ENCODE measurements at places on chromosomes 7 and 10.

- DNase-seq = no peak
Observed at GRCh38 chr10:78715435-78715834, 353.3 kb upstream of the ZMIZ1 start.

DNA sequence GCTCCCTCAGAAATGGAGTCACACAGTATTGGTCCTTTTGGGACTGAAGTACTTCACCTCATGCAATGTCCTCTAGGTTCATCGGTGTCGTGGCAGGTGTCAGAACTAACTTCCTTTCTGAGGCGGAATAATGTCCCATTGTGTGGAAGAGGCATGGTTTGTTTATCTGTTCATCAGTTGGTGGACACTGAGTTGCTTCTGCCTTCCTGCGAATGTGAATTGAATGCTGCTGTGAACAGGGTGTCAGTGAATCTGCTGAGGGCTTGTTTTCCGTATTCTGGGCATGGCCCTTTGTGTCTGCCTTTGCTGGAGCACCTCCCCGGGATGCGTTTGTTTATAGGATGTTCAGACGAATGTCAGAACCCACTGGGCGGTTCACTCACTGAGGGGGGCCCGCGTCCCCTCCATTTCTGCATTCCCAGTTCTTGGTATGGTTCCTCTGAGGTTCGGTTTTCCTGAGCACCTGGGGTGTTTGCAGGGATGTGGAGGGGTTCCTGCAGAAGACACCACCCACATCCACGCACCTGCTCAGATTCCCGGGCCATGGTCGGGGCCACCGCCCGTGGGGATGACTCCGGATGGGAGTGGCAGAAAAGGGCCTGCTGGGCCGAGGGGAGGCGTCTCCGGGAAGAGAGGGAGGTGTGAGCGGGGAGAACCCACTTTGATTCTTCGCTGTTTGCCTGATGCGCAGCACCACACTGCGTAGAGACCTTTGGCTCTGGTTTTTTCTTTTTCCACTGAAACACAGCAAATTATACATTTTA, 33.1 kb downstream of the CHST12 start:
- DNase-seq = no peak

- DNase-seq = no peak
Observed at GRCh38 chr7:38122501-38122900, 55.5 kb upstream of the STARD3NL start.

- DNase-seq = no peak
Observed at GRCh38 chr10:92239600-92240288, 51.1 kb downstream of the CPEB3 start.

DNA sequence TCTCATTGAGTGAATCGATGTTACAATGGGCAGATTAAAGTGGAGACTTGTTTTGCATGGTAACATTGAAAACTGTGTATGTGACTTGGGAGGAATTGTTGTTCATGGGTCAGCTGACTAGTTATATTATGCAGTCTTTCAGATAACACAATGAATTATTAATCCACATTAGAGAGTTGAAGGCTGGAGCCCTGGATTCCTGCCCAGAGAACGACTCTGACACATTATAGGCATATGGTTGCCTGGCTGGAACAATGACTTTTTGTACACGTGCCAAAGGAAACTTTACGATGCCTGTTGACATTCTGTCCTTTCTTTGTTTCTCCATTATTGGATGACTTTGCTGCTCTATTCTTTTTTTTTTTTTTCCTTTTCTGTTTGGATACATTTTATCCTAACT, 52.3 kb upstream of the TMEM229A start:
- peak; percentile 93 for DNase-seq

- no peak for DNase-seq
Observed at GRCh38 chr7:48360574-48360973, 189.3 kb downstream of the ABCA13 start.

- DNase-seq = no peak
Observed at GRCh38 chr7:100825215-100825671, 2.1 kb downstream of the EPHB4 start.

DNA sequence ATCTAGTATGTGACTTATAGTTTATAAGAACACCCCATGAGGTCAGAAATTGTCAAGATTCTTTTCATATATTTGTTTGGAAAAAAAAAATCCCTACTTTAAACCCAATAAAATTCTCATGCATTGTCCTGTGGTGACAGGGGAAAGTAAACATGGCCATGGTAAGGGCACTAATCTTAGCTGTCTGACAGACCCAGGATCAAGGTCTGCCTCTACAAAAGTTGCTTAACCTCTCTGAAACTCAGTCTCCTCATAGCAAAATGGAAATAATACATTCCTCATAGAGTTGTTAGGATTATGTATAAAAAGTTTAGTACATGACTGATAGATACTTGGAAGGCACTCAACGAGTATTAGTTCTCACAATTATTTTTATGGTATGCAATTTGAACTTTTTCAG, 22.3 kb upstream of the AKAP9 start:
- no peak for DNase-seq

- no peak for DNase-seq
Observed at GRCh38 chr10:110843031-110843430, 28.7 kb upstream of the PDCD4 start.

- DNase-seq = no peak
Observed at GRCh38 chr7:48366096-48366495, 194.8 kb downstream of the ABCA13 start.

- DNase-seq = no peak
Observed at GRCh38 chr10:68721673-68722335, 765 bp downstream of the CCAR1 start.

GRCh38 chr7:96679886-96680285, 29.8 kb downstream of the SEM1 start:
- no peak for DNase-seq

DNA sequence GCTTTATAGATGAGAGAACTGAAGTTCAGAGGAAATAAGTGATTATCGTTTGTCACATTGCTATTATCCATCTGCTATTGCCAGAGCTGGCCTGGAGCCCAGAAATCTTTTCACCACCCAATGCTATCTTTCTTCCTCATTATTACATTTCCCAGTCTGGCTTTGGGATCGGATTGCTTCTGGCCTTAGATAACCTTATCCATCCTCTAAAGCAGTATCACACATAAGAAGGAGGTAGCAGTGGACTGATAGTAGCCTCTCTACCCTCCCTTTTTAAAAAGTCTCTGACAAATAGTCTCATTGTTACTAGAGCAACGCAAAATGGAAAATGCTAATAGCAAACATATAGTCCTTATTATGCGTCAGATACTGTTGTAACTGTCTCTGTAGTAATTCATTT, 1.3 kb upstream of the CLDN12 start:
- DNase-seq = peak; percentile 94

DNA sequence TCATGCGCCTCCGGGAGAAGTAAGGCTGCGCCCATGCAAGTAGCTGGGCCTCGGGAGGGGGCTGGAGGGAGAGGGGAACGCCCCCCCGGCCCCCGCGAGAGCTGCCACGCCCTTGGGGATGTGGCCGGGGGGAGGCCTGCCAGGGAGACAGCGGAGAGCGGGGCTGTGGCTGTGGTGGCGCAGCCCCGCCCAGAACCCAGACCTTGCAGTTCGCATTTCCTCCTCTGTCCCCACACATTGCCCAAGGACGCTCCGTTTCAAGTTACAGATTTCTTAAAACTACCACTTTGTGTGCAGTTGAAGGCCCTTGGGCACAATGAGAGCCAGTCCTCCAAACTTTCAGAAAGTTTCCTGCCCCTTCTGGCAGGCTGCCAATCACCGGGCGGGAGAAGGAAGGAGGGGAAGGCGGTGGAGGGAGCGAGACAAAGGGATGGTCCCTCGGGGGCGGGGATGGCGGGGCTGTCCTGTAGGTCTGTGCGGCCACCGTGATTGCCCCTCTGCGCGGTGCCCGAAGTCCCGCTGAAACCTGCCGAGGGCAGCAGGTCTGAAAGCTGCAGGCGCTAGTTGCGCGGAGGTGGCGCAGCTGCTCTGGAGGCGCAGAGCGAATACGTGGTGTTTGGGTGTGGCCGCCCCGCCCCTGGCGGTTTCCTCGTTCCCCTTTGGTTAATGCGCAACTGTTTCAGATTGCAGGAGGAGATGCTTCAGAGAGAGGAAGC, 2.1 kb downstream of the VIM start:
- no peak for DNase-seq

DNA sequence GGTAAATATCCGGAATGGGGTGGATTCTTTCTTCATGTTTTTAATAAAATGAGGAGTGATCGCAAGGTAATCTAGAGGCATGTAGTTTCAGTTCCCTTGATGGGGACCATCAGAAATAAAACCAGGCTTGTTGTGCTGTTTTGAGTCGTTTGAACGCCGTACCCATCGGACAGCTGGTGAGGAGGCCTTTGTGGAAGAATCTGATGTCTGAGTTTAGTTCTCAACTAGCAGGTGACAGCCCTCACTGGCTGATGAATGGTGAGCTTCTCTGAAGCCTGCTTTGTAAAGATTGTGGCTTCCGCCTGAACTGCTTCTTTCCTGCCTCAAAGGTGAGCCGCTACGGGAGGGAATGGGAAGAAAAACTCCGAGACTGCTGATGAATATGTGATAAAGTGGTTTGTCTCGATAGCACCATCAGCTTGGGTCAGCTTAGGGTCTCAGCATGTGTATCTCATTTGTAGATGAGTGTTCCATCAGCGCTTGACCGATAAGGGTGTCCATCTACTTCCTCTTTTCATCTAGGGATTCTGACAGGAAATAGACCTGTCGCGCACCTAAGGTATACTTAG, 977 bp downstream of the TMEM248 start:
- DNase-seq = no peak

DNA sequence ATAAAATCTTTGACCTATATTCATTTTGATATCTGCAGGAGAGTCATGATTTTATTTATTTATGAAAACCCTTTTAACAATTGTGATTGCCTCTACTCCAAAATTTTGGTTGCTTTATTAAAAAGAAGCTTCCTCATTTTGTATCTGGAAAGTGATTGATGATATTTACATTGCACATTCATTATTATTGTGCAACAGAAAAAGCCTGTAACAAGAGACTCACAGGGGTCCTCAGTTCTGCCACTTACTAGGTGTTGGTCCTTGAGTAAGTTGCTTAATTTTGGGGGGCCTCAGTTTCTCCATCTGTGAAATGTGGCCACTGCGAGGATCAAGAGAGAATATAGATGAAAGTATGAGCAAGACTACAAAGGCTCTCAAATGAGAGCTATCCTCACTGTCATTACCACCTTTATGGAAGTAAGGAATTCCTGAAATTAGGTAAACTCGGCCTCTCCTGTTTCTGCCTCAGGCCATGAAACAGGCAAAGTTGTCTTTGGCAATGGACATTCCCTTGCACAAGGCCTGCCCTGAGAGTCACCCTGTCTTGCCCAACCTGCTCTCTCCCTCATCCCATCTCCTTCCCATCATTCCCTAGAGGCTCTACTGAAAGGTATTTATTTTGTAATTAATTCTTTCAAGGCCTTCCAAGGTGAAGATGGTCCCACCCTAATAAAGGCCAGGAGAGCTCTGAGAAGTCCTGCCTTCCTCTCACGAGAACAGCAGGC, 66.1 kb upstream of the ABLIM1 start:
- DNase-seq = no peak

- no peak for DNase-seq
Observed at GRCh38 chr10:52801947-52802346, 29.4 kb upstream of the MBL2 start.

DNA sequence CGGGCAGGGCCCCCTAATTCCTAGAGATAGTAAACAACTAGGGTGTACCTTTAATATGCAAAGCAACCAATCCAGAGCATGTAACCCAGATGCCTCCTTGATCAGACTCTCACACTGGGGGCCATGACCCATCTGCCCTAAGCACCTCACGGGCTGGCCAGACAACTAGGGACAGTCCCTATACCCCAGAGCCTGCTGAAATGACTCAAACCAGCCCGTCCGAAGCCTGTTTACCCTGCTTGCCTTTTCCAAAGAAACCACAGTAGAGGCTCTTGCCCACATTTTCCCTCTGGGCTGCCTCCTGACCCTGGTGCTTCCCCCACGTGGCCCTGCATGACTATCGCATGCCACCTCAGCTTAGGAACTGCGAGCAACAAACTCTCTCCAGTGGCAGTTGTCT, 46.2 kb downstream of the RGS10 start:
- no peak for DNase-seq

GRCh38 chr10:80894311-80894791, 356.6 kb downstream of the SH2D4B start:
- DNase-seq = no peak

DNA sequence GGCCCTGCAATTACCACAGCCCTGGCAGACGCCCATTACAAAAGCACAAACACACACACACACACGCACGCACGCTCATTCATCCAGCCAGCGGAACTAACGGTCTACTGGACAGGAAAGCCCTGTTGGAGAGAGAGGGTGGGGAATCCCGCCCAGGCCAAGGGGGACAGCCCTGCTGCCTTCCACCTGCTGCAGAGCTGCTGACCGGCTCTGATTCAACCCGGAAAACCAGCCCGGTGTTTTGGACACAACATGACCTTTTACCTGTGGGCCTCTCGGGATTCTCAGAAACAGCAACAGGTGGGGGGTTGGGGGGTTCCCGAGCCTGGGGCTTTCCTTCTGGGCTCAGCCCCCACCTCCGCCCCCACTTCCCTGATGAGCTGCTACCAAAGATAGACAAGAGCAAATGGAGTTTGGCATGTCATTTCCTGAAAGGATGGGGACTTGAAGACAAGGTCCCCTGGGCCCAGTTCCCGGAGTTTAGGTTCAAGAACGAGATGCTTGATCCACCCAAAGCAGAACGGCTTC, 18.5 kb upstream of the SERPINE1 start:
- no peak for DNase-seq

- no peak for DNase-seq
Observed at GRCh38 chr10:17510242-17510908, 56.0 kb upstream of the ST8SIA6 start.

- DNase-seq = no peak
Observed at GRCh38 chr7:27128776-27129728, 1.5 kb downstream of the HOXA4 start.

DNA sequence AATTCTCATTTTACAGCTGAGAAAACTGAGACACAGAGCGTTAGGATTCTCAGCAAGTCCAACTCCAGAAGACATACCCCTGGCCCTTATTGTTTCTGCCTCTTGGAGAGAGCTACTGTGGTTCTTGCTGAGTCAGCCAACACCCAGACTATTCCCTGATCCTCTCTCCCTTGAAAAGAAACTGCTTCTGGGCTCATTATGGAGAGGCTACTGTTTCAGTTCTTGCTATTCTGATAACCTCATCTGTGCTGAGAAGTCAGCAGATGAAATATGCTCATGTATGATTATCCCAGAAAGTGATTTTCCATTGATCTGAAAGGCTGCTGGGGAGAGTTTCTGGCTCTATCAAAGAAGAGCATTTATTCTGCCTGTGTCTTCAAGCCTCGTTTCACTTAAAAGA, 455.6 kb upstream of the COBL start:
- DNase-seq = no peak

DNA sequence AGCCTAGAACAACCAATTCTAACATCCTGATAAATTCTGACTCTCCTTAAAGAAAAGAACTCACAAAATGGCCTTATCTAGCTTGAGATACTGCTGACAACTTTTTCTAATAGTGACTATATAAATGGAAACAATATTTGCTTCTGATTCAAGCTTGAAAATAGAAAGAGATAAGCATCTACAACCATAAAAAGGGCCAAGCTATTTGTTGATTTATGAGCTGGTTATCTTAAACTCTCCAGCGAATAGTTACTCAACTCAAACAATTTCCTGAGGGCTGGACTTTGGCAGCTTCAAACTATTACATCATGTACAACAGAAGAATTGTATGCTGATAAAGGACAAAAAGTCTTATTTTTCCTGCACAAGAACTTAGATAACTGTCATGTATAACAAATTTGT, 4.6 kb downstream of the USP54 start:
- no peak for DNase-seq
